ENCODE measurements at places on chromosomes 7 and 10.

DNA sequence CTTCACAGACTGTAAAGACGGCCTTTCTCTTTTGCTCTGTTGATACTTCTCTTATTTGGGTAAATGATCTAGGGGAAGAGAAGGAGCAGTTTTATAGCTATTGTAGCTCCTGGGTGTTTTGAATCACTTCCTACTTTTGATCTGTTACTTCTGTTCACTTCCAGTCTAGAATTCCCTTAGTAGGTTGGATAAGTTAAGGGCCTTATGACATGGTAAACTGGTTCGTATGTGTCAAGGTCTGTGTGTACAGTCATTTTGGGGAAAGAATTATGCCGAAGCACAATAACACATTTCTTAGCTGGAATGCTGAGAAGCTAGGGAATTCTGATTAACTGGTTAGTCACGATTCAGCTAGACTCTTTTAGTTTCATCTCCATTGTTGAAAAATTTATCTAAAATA is 8.1 kb downstream of the DENND10 start:
- no peak for DNase-seq

DNA sequence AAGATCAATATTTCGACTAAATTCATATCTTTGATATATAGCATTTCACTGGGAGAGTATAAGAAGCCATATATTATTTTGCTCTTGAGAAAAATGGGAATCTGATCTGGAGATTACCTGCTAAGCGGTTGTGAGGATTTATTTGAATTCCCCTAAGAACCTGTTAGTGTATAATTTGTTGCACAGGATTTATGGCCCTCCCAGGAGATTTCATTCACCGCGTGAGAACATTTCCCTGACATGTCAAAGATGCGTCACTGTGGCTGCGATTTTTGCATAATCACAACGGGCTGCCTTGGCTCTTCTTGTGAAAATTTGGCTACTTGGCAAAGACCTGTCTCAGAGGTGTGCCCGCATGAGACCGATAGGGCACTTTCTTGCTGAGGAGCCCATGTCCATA is 184.7 kb upstream of the PFKP start:
- no peak for DNase-seq

GRCh38 chr7:55420530-55420929 is 55.4 kb downstream of the LANCL2 start:
- DNase-seq, result no peak

DNA sequence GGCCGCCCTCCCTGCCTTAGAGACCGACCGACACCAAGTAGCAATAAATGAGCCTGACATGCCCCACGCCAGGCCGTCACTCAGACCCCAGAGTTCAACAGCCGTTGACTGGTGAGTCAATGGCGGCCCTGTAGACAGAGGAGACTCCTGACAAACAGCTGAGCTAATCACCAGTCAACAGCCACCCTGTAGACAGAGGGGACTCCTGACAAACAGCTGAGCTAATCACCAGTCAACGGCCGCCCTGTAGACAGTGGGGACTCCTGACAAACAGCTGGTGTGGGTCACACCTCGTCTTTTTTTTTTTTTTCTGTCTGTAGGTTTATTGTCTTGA is 16.9 kb upstream of the KNDC1 start:
- DNase-seq, result no peak

DNA sequence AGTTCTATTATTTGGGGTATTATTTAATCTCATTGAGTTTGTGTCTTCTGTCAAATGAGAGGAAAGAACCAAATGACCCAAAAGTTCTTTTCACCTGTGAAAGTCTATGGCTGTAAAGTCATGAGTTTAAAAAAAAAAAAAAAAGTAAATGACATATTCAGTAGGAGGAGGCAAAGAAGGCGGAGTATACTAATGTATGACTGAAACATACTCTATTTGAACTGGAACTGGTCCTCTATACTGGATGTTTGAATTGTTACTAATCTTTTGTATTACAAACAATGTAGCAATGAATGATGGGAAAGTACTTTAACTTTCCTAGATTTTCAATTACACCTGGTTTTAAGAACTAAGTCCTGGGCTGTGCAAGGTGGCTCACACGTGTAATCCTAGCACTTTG is 24.9 kb upstream of the GSAP start:
- DNase-seq, result no peak

DNA sequence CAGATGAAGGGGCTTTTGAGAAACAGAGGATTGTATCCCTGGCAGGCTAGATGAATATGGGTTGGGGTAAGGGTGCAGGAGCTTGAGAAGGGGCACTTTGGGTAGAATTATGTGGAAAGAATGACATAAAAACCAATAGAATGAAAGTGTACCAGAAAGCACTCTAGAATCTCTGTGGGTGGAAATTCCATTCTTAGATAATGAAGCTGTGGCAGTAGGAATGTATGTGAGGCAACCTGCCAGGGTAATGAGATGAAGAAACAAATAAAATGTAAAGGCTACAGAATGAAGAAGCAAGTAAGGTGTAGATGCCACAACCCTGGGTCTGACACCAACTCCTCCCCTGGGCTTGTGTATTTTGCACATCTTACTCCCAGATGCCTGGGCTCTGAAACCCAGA is 16.8 kb downstream of the NOBOX start:
- DNase-seq, result no peak

DNA sequence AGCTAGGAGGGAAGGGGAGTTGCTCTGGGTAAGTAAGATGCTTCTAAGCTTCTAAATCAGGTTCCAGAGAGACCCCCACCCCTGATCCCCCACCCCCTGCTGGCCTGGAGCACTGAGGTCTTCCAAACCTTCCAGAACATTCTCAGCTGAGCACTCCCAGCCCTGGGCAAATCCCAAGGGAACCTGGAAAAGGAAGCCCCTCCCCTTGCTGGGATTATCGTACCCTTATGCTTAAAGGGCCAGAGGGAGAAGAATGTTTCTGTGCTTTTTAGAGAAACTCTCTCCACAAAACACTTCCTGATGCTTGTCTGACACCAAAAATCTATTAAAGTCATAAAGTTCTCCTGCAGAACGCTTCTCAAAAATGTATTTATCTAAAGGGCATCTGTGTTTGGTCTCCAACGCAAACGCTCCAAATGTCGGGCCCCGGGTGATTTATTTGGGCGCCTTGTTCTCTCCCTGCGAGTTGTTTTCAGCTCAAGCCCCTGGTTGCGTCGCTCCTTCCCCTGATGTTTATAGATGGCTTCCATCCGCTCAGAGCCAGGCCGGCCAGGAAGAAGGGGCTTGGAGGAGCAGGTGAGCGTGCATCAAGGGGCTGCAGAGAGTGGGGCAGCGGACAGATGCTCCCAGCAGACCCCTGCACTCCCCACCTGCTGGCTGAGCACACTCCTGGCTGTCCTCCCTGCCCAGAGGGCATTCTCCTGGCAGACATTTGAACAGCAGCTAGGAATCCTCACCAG is 8.2 kb upstream of the RET start:
- DNase-seq, result no peak

DNA sequence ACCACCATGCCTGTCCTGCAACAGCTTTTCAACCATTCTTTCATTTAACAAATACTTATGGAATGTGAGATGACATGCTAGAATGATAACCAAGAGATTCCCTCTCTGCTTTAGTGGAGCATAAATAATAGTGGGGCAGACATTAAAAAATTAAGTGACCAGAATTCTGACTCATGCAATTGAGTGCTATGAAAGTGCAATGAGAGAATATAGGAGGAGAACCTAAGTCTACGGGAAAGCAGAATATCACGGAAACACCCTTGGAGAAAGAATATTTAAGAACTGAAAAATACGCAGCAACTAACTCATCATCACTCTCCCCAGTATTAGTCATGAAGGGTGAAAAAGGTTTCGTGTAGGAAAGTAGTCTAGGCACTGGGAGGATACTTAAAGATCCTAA is 7.1 kb downstream of the KIF5B start:
- DNase-seq, result no peak

- no peak for DNase-seq
Observed at GRCh38 chr7:3194501-3195141, 106.4 kb upstream of the SDK1 start.

- DNase-seq, result no peak
Observed at GRCh38 chr7:134943785-134944400, 42.4 kb upstream of the AGBL3 start.

DNA sequence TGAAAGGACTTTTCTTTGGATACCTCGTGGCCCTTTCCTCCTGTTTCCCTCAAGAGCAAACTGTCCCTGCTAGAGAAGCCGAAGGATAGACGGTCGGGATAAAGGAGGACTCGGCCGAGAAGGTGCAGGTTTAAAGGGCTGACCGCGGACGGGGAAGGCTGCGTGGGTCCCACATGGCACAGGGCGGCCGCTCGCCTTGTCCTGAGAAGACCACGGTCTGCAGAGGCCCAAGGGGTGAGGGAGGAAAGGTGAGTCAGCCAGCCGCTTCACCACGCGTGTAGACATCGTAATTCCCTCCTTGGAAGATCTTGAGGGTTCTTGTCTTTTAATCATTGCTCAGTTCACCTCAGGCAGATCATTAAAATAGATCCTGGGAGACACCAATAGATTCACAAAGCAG is 253.8 kb downstream of the DPP6 start:
- DNase-seq, result no peak

DNA sequence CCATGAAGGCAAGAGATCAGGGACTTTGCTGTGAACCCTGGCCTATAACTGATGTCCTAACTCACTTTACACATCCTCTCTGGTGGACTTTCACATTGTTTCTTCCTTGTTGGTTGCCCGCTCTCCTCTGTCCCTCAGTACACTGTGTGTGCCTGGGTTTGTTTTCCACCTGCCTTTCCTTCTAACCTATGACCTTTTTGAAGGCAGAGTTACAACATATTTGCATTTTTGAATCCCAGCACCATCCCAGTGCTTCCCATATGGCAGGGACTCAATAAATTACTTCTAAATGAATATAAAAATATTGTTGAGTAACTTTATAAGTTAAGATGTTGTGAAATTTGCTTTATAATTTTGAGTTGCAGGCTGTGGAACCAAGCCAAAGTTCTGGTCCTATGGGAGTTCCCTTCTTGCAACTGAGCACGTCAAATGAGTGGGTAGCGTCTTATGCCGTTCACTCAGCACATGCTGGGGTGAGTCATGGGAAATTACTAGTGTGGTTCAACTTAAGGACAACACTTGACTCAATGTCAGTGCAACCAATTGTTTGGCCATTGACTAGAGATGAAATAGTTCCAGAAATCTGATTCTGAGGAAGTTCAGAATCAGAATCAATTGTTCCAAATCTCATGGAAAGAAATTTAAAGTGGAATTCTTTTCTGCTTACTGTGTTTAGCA is 250.9 kb downstream of the TWIST1 start:
- DNase-seq, result peak; percentile 92

DNA sequence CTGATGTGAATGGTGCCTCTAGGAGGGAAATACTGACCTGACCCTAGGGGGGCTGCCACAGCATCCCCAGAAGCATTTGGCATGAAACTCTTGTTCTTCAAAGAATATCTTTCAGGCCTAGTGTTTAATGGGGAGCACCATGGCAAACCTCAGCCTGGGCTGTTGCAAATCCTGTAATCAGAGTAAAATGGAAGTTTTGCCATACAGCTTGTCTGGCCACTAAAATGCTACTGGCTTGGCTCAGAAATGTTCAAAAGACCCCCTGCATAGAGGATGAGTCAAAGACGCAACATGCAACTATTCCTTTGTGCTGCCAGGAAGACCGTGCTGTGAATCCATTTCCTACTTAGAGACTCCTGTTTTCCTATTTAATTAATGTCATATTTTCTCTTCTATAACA is 26.7 kb downstream of the HECW1 start:
- no peak for DNase-seq

GRCh38 chr10:14527915-14528314 is 197.2 kb upstream of the FRMD4A start:
- DNase-seq, result no peak

DNA sequence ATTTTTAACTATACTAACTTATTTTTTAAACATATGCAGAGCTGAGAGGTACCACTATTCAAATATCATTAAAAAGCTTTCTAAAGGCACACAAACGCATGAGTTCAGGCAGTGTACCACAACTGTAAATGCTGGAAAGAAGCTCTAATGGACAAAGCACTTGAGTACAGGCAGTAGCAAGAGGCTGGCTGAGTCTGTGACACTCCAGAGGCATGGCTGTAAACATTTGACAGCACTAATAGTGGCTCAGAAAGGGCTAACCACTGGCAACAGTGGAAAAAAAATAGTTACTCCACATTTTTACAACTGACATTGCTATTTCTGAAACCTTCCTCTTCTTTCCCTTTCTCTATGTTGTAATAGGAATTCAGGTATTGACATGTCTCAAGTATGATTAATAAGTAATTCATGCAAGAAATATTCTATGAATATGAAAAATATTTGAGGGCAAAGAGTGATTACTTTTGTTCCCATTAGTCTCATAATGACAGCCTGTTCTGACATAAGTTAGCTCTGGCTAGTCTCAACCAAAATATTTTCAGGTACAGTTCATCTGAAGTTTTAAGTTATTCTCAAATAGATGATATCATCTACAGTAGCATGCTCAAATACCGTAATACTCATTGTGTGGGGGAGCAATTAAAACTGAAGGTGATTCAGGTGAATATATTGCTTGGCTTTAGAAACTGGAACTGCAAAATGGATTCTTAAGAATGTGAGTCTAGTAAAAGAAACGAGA is 324.0 kb upstream of the POT1 start:
- no peak for DNase-seq

- peak; percentile 28 for DNase-seq
Observed at GRCh38 chr10:130215151-130215930, 79.2 kb downstream of the GLRX3 start.

- DNase-seq, result no peak
Observed at GRCh38 chr10:100307684-100308083, 21.2 kb upstream of the BLOC1S2 start.

GRCh38 chr7:44381494-44382220 is 56.3 kb upstream of the CAMK2B start:
- DNase-seq, result peak; percentile 51

DNA sequence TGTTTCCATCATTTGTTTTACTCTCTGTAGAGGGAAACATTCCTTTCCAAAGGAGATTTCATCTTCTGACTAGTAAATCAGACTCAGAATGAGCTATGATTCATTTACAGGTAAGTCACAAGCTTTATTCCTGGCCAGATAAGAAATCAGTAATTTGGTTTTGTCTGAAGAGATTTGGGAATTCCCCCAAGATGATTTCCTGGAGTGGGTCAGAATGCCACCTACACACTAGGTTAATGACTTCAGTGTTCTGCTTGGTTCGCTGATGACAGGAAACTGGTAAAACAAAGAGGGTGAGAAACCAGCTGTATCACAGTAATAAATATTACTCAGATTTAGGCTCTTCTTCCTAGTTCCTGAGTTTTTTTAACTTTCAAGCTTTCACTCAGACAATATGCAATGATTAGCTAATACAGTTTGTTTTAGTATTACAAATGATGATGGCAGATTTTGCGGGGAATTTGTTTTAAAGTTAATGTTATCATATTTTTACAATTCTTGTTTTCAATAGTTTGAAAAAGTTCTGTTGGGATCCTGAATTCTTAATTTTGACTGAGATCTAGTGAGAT is 8.3 kb upstream of the ASZ1 start:
- DNase-seq, result no peak

GRCh38 chr7:115632636-115633035 is 397.9 kb downstream of the TFEC start:
- no peak for DNase-seq

- no peak for DNase-seq
Observed at GRCh38 chr7:22969010-22969431, 44.9 kb downstream of the HYCC1 start.

GRCh38 chr7:106063024-106063423 is 49.1 kb downstream of the SYPL1 start:
- no peak for DNase-seq

GRCh38 chr10:123241391-123242141 is 87.4 kb downstream of the BUB3 start:
- no peak for DNase-seq
